ENCODE measurements at places on chromosomes 2 and 18.

- no peak for DNase-seq
Observed at GRCh38 chr2:240885566-240885965, 10.4 kb downstream of the MAB21L4 start.

GRCh38 chr2:193895226-193895625, 1700.5 kb upstream of the TMEFF2 start:
- DNase-seq: no peak

DNA sequence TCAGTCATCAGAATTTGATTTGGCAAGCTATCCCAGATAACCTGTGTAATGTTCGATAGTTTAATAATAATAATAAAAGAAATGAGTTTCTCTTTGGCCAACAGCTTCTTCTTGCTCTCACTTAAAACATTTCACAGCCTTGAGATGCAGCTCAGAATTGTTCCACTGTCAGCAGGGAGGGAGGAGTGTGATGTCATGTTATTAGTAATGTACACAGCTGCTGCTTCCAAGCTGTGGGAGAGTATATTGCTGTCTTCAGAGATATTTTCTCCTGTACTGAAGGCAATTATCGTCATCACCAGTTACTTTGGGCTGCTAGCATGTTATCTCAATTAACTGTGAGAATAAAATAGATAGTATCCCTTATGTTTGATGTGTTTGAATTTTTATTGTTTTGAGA, 146.9 kb upstream of the MAP3K20 start:
- no peak for DNase-seq

GRCh38 chr2:43388371-43388770, 162.0 kb upstream of the ZFP36L2 start:
- DNase-seq: no peak
